Aorta (tissue), 5 donors: ENCODE measurements at places on chromosomes 6 and 20. TPM values are rescaled to one million over a fixed set of nuclear protein-coding genes. Genes with fewer than 3 reads are reported as not detected.

DDO gene
- 1.3 TPM for total RNA-seq

ADTRP gene
- 1.2 TPM for total RNA-seq

SLC4A11 gene
- total RNA-seq = 0.29 TPM

TCEA2 gene
- 45.5 TPM for total RNA-seq

GMPR gene
- total RNA-seq = 23.8 TPM

RAB23 gene
- 59.2 TPM for total RNA-seq
